ENCODE measurements at places on chromosomes 3 and 15. TPM values are rescaled to one million over a fixed set of nuclear protein-coding genes. Genes with fewer than 3 reads are reported as not detected.

The DLL4 gene
- 2.2 TPM for total RNA-seq

The SMCO1 gene
- not detected for total RNA-seq

- no peak overlapping the region for H3K4me3 ChIP-seq
- no peaks in the 10 kb centered on the region for H3K4me1 ChIP-seq
- H3K27me3 ChIP-seq: no peaks in the 10 kb centered on the region
- no peak overlapping the region for H3K27ac ChIP-seq
- H3K36me3 ChIP-seq: no peaks in the 10 kb centered on the region
These were observed 104.1 kb downstream of the CNTN3 start for GRCh38 chr3:74510261-74510818.

- DNase-seq: no peak
- H3K4me1 ChIP-seq: peaks cover 39% of the 10 kb centered on the region
- no peaks in the 10 kb centered on the region for H3K27me3 ChIP-seq
- peaks cover 20% of the 10 kb centered on the region for H3K36me3 ChIP-seq
- peak overlapping the region; percentile 95 for H3K27ac ChIP-seq
These were observed 1.4 kb upstream of the NDUFAF3 start for GRCh38 chr3:49020330-49021212.

DNA sequence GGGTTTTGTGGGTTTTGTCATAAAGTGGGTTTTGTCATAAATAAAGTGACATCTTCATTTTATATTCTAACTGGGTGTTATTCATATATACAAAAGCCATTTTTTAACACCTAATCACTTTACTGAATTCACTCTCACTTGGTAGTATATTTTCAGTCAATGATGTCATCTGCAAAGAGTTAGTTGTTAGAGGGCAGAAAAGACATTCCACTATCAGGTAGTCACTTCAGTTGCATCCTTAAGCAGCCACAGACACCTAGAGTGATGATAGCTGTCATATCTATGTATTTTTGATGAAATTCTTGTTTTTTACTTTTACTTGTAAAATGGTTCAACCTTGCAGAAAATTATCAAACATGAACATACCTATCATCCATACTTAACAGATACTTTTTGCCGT lies 89.0 kb downstream of the DHX36 start:
- H3K4me1 ChIP-seq: peaks cover 3% of the 10 kb centered on the region
- no peaks in the 10 kb centered on the region for H3K36me3 ChIP-seq
- no peaks in the 10 kb centered on the region for H3K27me3 ChIP-seq

DNA sequence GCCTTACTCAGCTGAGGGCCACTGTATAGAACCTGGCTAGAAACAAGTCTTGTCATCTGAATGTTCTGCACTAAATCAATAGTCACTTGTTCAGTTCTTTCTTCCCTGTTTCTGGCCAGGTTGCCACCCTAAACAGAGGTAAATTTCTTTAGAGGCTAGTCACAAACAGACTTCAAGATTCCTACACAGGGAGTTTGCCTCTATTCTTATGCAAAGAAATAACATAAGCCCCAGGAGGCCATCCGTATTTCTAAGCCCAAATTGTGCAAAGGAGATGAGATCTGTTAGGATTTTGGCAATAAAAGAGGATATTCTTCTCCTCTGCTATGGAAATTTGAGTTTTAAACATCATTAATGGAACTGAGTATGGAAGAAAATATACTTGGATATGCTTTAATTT lies 4.9 kb downstream of the ZIC4 start:
- no peaks in the 10 kb centered on the region for H3K4me1 ChIP-seq
- H3K4me3 ChIP-seq: no peak overlapping the region
- H3K27me3 ChIP-seq: peaks cover 53% of the 10 kb centered on the region
- no peak overlapping the region for H3K27ac ChIP-seq

The PDCD7 gene
- total RNA-seq: 9.5 TPM

The EXD1 gene
- total RNA-seq: not detected

- H3K4me3 ChIP-seq: no peak overlapping the region
- no peaks in the 10 kb centered on the region for H3K4me1 ChIP-seq
- no peaks in the 10 kb centered on the region for H3K27me3 ChIP-seq
- no peak overlapping the region for H3K27ac ChIP-seq
- no peaks in the 10 kb centered on the region for H3K36me3 ChIP-seq
- DNase-seq: no peak
These were observed 166.4 kb downstream of the CADPS start for GRCh38 chr3:62708638-62709373.

DNA sequence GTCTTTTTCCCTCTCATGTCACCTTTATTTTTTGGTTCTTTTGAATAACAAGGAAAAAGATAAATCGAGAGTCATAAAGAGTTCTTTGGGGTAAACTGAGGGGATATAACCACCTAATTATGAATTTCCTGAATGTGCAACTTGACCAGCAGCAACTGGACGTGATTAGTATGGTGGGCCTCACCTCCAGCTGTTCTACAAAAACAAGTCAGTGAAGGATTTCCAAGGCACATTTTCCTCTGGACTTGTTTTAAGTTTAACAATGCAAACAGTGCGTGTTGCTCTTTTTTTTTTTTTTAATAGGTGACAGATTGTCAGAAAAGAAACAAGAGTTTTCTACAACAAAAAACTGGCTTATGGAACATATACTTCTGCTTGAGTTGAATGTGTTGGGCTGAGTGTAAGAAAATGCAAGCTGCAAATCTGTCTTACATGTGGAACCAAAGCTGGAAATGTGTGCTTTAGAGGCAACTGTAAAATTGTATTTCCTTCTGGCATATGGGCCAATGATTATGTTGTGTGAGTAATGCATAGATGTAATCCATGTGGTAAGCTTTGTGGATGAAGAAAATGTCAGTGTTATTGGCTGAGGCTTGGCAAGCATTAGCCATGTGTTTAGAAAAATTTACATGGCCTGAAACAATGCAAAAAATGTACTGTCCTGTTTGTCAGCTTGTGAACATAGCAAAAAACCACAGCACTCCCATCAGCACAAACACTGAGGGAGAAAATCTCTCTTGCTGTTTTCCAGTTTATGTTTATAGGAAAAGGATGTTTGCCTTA lies 44.5 kb upstream of the FNDC3B start:
- peaks cover 15% of the 10 kb centered on the region for H3K4me1 ChIP-seq
- peak; percentile 77 for DNase-seq
- no peak overlapping the region for H3K27ac ChIP-seq
- no peaks in the 10 kb centered on the region for H3K36me3 ChIP-seq
- no peak overlapping the region for H3K4me3 ChIP-seq

DNA sequence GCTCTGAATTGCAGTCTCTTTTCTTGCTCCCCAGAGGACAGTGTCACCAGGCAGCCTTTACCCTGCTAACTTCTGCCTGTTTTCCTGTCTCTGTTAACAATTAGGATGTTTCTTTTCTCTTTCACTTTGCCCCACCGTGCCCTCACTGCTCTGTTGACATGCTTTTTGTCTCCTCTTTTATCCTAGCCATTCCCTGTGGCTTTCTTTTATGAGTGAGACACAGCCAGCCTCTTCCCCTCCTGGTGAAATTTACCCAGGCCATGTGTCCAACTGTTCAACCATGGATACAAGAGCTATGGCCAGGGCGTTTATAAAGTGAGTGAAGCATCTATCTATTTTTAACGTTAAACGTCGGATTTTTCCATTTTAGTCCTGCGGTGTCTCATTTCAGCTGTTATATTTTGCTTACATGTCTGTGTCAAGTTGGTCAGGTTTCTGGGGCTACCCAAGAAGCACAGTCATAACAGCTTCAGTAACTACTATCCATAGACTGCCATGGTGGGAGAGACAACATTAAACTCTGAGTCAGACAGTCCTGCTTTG lies 443.2 kb upstream of the AZI2 start:
- no peak for DNase-seq
- H3K27ac ChIP-seq: no peak overlapping the region
- H3K4me3 ChIP-seq: no peak overlapping the region
- H3K4me1 ChIP-seq: peaks cover 9% of the 10 kb centered on the region
- no peaks in the 10 kb centered on the region for H3K36me3 ChIP-seq

DNA sequence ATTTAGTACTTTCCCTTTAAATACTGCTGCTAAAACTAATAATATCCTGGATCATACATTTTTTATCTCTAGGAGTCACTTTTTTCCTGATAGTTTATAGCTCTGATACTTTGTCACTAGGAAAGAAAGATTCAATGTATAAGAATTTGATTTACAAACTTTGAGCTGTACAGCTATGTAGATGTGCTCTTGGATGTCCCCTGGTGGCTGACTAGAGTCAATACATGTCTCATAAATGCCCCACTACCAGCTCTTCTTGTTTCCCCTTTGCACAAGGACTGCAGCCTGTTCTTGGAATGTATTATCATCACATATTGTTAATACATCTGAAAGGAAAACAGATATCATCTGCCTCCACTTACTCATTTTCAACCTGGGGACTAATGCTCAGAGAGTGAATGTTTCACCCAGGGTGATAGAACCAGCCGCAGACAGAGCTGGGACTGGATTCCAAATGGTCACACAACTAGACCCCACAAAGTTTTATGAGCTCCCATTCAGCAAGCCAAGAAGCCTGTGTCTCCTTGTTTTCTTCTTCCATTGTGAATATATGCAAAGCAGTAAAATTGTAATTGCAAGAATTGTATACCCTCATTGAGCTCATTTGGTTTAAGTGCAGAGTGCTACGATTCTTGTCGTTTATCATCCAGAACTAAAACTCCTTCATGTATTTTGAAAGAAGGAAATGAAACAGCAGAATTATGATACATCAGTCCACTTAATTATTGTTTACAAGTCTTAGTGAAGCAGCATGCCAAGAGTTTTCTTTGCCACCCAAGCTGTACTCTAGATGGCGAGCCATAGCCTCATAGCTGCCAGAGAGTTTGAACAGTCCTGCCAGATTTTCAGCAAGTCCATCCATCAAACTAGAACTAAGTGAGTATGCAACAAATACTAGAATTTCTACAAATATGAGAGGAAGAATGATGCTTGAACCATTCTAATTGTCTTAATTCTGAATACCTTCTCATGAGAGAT lies 261.6 kb upstream of the LMCD1 start:
- H3K27ac ChIP-seq: no peak overlapping the region
- peak; percentile 66 for DNase-seq
- no peaks in the 10 kb centered on the region for H3K36me3 ChIP-seq
- no peaks in the 10 kb centered on the region for H3K27me3 ChIP-seq
- no peak overlapping the region for H3K4me3 ChIP-seq

DNA sequence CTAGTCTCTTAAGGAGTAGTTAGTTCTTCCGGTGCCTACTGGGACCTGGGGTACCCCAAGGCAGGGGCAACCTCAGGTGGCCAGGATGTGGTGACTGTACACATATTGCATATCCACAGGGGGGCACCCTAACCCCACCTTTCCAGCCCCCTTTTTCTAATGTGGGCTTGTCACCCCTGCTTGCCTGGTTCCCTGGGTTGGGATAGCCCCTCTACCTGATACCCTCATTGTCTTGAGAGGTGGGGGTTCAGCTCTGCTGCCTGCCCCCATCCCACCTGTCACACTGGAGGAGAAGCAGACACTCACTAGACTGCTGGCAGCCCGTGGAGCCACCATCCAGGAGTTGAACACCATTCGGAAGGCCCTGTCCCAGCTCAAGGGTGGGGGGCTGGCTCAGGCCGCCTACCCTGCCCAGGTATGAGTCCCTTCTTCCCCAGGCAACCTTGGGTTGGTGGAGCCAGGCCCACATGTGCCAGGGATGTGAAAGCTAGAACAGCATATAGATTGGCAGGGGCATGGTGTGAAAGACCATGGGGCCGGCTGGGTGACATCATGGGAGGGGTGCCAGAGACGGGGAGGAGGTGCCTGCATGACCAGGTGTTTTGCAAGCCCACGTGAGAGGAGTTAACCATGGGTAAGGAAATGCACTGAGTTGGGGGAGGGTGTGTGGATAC lies 4.0 kb downstream of the GLYCTK start:
- H3K4me3 ChIP-seq: no peak overlapping the region
- peak; percentile 45 for DNase-seq
- H3K4me1 ChIP-seq: peaks cover 13% of the 10 kb centered on the region
- no peaks in the 10 kb centered on the region for H3K27me3 ChIP-seq
- H3K36me3 ChIP-seq: no peaks in the 10 kb centered on the region
- H3K27ac ChIP-seq: no peak overlapping the region

DNA sequence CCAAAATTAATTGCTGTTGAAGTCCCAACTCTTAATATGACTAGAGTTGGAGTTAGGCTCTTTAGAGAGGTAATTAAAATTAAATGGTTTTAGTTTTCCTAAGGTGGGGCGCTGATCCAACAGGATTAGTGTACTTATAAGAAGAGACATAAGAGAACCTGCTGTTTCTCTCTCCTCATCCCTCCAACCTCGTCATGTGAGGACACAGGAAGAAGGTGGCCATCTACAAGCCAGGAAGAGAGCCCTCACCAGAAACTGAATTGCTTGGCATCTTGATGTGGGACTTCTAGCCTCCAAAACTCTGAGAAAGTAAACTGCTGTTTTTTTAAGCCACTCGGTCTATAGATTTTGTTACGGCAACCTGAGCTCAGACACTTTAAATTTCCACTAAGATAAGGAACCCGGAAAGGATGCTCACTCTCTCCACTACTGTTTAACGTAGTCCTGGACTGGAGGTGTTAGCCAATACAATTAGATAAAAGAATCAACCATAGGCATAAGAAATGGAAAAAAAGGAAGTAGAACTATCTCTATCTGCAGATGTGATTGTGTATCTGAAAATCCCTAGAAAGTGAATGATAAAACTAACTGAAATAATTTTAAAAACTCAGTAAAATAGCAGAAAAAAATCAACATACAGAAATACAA lies 26.8 kb downstream of the DCBLD2 start:
- H3K27me3 ChIP-seq: no peaks in the 10 kb centered on the region
- DNase-seq: no peak
- no peak overlapping the region for H3K4me3 ChIP-seq
- peaks cover 90% of the 10 kb centered on the region for H3K36me3 ChIP-seq

GRCh38 chr3:51733859-51734571 lies 27.1 kb downstream of the GRM2 start:
- no peaks in the 10 kb centered on the region for H3K36me3 ChIP-seq
- H3K27me3 ChIP-seq: peaks cover 43% of the 10 kb centered on the region
- H3K4me1 ChIP-seq: no peaks in the 10 kb centered on the region

DNA sequence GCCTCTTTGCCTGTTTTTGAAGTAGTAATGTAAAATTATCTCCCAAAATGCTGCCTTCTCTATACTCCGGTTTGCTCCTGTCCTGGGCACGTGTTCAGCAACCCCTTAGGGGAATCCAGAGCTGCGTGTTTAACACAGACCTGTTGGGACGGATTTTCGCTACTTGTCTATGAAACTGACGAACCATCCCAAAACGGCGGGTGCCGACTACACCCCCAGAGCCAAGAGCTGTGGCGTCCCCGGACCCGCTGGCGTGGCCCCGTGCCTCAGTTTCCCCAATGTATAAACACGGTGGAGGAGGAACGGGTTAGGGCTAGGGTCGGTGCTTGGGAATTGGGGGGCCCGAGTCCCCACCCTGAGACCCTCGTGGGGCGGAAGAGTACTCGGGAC lies 473 bp downstream of the FHIT start:
- no peak overlapping the region for H3K27ac ChIP-seq
- DNase-seq: peak; percentile 43
- peak overlapping the region; percentile 69 for H3K4me3 ChIP-seq
- H3K4me1 ChIP-seq: peaks cover 16% of the 10 kb centered on the region
- H3K36me3 ChIP-seq: no peaks in the 10 kb centered on the region
- H3K27me3 ChIP-seq: no peaks in the 10 kb centered on the region

The RPP25 gene
- total RNA-seq: 7.1 TPM

Measured in PC-3 (cell line).